Activated CD8-positive, alpha-beta memory T cell treated with anti-CD3 and anti-CD28 coated beads for 1 hour (primary cell): ENCODE measurements at places on chromosomes 1 and 21.

DNA sequence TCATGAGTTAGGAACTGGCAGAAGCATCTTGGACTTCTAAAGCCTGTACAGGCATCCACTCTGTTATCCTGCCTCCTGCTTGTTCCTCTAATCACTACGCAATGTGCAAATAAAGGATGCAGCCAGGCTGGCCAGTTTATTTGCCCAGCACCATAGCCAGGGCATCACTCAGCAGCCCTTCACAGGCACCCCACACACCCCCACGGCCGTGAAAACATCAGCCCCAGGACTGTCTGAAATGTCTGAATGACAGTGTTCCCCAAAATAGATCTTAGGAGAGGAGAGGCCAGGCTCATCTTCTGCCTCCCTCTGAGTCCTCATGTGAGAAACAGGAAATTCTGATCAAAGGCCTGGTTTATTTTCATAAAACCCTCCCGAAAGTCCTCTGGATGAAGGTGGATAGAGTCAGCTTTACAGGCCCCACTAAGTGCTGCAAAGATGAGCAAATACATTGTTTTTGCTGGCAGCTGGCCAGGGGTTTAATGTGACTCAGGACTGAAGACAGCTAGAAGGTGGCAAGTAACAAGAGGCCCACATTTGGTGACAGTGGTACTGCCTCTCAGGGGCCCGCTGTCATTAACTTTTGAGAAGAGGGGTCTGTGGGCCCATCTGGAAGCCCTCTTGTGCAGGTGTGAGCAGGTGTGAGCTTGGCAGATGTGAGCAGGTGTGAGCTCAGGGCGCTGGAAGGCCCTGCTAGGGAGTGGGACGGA, 32.9 kb downstream of the GRHL3 start:
- no peak for DNase-seq

DNA sequence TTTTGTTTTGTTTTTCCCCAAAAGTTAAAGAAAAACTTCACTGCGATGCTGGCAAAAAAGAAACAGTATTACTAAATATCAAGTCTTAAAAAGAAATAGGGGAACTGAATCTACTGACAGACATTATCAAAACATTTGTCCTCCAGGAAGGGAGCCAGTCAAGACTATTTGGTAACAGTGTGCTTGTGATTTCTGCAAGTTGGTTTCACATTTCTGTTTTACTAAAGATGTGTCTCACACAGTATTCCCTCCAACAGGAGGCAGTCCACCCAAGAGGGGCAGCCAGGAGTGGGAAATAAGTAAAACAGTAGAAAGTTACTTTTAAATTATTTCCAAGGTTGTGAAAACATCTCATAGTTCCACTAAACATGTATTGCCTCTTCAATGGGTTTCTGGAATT, 74.4 kb upstream of the SDC3 start:
- DNase-seq = no peak

DNA sequence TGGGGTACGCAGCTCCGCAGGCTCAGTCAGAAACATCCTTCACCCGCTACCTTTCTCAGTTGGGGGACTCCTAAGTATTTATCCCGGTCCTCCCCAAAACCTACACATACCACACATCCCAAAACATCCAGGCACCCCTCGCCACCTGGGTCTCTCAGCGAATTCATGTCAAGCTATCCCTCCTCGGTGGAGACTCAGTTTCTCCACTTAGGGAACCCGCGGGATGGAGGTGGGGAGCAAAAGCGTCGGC, 1.3 kb upstream of the ZBTB7B start:
- no peak for DNase-seq

- DNase-seq = no peak
These were observed 39.7 kb upstream of the ETV3 start for GRCh38 chr1:157177733-157178394.

DNA sequence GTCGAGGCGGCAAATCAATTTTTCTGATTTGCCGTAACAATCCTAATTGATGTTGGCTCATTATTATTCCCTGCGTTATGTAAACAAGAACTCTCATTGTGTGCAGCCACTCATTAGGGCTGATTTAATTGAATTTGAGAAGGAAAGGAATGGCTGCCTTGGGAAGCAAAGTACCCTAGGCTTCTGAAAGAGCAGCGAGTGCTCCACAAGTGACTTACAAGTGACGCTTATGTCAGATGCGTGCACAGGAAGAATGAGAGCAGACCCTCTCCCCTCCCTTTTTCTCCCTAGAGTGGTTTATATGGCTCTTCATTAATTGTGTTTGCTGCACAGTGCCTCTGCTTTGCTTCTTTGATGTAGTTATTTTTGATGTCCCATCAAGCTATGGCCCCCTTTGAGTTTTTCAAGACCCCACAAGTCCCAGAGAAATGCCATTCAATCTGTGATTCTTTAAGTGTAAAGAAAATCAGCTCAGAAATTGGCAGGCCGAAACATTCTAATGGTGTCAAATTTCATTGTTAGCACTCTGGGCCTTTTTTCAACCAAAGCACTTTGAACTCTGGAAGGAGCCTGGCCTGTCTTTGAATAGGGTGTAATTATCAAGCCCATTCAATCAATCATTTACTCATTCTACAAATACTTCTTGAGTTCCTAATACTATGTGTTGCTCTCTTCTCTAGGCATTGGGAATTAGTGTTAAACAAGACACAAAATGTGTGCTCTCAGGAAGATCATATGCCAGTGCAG, 86.8 kb upstream of the VAV3 start:
- no peak for DNase-seq

DNA sequence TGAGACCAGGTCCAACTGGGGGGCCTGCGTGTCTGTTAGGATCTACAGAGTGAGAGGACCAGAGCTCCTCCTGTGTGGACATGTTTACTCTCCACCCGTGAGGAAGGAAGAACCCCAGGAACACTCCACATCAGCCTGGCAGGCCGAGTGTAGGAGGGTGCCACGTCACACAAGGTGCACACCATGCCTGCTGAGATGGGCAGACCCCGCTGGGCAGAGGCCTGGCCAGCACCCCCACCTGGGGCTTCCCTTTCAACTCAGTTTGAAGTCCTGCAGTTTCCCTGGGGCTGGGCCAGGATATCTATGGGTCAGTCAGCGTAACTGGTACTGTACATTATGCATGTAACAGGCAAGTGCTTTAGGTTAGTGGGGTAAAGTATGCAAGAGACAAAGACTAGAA, 30.1 kb upstream of the PCBP3 start:
- DNase-seq = no peak

DNA sequence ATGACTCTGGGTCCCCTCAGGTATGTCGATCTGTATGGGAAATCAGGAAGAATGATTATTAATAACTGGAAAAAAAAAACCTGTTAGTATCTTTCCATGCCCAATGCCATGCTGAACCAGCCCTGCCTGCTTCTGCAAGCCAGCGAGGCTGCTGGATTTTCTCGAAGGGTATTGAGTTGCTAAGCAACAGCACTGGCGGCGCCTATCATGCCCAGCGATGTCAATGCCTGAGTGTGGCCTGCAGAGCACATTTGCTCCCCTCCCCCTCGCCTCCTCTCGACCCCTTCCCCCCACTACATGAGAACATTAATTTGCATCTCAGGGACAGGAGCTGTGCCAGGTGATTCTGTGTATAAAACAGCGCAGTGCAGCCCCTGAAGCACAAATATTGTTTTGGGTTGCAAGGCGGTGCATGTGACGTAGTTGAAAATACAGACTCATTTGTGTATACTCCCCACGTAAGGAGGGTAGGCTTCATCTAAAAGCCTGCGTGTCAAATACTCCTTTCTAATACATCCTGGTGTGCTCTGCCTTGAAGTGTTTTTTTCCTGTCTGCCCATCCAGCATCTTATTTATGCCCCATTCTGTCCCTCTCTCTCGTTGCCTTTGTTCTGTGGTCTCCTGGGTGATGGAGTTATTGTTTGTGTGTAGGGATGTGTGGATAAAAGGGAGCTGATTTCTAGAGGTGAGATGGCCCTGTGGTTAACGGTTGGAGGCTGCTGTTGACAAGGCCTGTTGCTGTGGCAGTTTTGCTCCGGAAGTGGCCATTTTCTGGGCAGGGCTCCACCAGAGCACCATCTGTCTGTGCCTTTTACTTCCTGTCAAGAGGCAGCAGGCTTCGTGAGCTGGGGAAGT, 32.7 kb upstream of the ATP5PO start:
- DNase-seq = peak; percentile 61

DNA sequence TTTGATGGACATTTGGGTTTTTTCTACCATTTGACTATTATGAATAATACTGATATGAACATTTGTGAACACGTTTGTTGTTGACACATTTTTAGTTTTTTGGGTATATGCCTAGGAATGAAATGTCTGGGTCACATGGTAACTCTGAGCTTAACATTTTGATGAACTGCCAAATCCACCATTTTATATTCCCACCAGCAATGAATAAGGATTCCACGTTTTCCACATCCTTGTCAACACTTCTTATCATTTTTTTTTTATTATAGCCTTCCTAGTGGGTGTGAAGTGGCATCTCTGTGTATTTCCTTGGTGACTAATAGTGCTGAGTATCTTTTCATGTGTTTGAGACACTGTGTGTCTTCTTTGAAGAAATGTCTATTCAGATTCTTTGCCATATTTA, 67.6 kb downstream of the RASAL2 start:
- no peak for DNase-seq

DNA sequence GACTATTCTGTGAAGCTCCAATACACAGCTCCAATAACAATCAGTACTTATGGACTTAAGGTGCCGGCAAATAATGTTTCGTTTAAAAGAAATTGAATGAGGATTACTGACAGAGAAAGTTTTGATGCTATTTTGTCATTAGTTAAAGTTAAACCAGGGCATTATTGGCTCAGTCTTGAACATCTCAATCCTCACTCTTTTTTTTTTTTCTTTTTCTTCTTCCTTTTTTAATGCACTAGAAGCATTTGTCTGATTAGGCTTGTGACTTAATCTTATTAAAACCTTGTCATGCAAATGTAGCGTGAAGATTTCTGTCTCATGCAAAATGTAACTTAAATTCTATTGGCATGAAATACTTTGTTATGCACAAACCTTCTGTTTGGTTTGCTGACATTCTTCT, 346.8 kb upstream of the ADGRL2 start:
- no peak for DNase-seq

- DNase-seq = no peak
These were observed 57.0 kb downstream of the SLC22A15 start for GRCh38 chr1:116033322-116033721.

DNA sequence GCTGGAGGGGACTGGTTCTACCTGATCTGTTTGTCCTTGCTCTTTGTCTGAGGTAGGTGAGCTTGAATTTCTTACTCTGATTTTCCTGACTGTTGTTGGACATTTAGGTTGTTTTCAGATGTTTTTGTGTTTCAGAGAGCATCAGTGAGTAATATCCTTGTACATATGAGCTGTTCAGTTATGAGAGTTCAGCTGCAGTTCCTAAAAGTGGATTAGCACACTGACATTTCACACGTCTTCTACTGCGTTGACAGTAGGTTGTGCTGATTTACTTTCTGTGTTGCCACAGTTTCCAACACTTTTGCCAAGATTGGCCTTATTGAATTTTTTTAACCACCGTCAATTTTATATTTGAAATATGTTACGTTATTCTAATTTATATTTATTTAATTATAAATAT, 27.7 kb downstream of the CXADR start:
- no peak for DNase-seq

DNA sequence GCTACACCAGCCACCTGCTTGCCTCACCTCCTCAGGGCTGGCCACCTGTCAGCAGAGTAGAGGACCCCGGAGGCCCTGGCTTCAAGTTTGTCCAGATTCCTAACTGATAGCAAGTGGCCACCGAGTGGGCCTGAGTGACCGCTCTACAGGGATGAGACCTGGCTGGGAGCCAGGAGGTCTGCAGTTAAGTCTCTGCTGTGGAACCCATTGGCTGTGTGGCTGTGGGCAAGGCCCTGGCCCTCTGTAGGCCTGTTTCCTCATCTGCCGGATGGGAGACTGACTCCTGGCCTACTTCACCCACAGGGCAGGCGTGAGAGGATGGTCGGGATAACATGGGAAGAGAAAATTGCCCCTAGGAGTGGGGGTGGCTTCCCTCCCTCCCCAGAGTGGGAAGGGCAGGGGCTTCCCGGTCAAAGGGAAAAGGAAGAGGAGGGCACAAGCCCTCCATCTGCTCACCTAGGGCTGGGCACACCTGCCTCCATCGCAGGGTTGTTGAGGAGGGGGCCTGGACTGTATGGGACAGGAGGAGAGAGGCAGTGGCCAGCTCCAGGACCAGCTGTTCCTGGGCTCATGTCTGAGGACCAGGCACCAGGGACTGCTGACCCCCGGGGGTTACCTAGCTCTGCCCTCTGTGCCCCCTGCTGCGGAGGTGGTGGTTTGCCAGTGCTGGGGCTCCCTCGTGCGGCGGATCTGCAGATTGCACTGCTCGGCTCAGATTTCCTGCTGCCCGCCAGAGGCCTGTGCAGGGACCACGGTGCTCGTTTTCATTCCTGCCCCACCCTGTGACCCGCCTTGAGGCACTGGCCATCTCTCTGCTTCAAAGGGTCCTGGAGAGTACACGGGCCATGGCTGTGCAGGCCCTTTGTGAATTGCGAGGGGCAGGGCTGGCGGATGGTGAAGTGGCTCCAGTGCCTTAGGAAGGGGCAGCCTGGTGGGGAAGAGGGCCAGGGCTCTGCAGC, 9.1 kb upstream of the MTFR1L start:
- DNase-seq = peak; percentile 72

GRCh38 chr1:96388421-96389310, 332.9 kb upstream of the PTBP2 start:
- no peak for DNase-seq

GRCh38 chr1:238672262-238672661, 714.1 kb upstream of the CHRM3 start:
- no peak for DNase-seq

DNA sequence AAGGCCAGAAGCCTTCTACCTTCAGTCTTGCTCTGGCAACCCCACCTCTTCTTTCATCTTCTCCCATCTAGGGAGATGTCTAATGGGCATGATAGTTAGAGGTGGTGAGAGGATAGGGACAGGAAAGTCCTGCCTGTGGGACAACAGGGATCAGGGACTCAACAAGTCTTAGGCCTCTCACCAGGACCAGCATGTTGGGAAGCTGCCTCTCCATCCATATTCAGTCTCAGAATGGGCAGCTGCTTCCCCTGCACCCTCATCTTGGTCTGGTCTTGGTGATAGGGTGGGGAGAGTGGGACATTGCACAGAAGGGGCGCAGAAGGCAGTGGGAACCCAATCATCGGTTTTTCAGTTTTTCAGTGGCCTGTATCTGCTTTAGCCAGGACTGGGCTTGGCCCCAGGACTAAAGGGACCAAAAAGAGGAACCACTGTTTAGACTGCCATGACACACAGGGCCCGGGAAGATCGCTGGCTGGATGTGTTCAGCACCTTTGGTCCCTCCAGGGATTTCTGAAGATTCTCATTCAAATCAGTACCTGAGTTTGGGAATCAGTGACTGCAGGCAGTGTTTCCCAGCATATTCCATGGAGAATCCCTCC, 12.7 kb downstream of the RHEX start:
- DNase-seq = no peak

- DNase-seq = no peak
These were observed at the start of gene KCNQ4 for GRCh38 chr1:40783001-40783905. KCNQ4 (plus strand) TSS chr1:40783787; CDS start chr1:40784094, 307 bp downstream.

GRCh38 chr1:22750685-22751051, 40.0 kb downstream of the EPHB2 start:
- DNase-seq = no peak

GRCh38 chr1:90534663-90535295, 182.3 kb downstream of the BARHL2 start:
- DNase-seq = no peak

- no peak for DNase-seq
These were observed 68.4 kb upstream of the SSBP3 start for GRCh38 chr1:54474310-54475251.
